Stimulated activated CD8-positive, alpha-beta memory T cell treated with anti-CD3 and anti-CD28 coated beads, Interleukin-7, amount 100 ng/mL, for 4 hours (primary cell): ENCODE measurements at places on chromosomes 3 and 15.

GRCh38 chr3:148229107-148229506 lies 468.6 kb upstream of the AGTR1 start:
- DNase-seq, result no peak

DNA sequence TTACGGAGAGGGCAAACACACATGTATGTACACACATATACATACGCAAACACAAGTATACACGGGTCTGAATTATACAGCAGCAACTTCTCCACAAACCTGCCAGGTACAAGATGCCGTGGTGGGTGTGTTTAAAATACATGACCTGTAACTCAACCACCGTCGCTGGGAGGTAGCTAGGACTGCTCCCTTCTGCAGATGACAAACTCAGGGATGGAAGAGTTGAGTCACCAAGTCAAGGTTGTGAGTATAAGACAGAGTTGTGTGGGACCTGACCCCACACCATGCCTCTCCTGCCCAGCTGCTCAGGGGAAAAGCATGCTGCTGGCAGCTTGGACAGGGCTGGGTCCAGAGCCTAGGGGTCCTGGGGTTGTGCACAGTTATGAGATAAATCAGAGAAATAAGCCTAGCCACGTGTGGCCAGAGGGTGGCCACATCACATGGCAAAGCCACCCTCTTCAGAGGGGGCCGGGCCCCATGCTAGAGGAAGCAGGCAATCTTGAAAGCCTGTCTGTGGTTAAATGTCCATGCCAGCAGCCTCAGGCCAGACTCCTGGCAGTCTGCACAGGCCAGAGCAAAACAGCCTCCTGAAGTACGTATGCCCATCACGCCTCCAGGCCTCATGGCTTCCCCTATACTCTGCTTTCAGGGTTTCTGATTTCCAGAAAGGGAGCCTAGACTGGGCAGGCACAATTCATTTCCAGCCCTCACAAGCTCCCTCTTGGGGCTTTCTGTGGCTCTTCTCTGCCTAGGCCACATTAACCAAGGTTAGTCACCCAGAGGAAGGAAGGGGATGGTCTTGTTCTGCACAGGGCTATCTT lies 107.7 kb upstream of the RPL32 start:
- peak; percentile 18 for DNase-seq

DNA sequence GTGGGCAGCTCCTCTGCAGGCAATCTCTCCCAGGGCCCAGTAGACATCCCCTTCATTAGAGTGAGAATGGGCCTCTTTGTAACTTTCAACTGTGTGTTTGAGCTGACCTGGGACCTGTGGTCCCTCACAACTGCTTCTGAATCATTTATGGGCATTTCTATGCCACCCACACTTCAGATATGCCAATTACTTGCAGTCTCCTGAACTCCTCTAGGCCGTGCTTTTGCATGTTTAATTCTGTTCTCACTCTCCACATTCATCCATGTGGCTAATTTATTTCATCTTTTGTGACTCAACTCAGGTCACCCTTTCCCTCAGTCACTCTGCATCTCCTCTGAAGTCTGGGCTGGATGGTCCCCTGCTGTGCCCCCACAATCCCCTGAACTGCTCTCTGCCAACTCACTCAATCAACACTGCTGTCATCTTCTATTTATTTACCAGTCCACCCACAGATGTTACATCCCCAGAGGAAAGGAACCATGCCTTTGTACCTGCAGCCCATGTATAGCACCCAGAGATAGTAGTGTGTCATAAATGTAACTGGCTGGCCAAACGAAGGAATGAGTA lies 364.7 kb downstream of the EPHB1 start:
- no peak for DNase-seq

GRCh38 chr3:146529021-146529420 lies 15.4 kb downstream of the PLSCR1 start:
- DNase-seq, result no peak

GRCh38 chr15:77015646-77016320 lies 20.9 kb downstream of the PSTPIP1 start:
- DNase-seq, result no peak

- no peak for DNase-seq
Observed at GRCh38 chr15:35546511-35547381, 781 bp upstream of the DPH6 start.

DNA sequence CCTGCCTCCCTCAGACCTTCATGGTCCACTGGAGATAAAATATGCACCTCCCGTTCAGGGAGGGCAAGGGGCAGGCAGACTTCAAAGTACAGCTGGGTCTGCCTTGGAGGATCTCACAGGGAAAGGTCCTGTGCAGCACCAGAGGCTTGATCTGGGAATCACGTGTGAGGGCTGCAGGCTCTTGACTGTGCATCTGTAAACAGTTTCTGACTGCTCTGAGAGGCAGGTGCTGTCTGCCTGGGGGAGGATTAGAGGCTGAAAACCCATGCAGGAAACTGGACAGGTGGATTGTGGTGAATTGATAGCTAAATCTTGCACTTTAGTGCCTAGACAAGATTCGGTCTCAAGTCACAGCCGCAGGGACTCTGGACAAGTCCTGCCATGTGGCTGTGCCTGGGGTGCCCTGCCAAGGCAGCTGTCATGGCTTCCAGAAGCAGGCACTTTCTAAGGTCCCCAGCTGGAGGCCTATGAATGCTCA lies 239.3 kb downstream of the EPHB1 start:
- DNase-seq, result no peak

GRCh38 chr15:94287794-94288246 lies 56.5 kb downstream of the MCTP2 start:
- peak; percentile 41 for DNase-seq

DNA sequence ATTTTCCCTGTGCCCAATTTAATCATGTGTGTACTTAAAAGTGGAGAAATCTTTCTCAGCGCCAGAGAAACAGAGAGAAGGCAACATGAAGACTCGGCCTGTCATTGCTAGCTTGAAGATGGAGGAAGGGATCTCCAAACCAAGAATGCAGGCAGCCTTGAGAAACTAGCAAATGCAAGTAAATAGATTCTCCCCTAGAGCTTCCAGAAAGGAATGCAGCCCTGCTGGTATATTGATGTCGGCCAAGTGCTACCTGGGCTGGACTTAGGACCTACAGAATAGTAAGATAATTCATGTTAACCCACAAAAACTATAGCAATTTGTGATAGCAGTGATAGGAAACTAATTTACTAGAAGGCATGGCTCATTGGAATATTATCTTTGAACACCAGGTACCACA lies 150.9 kb upstream of the ABI3BP start:
- no peak for DNase-seq

- DNase-seq, result no peak
Observed at GRCh38 chr3:11878837-11879236, 32.2 kb upstream of the TAMM41 start.

DNA sequence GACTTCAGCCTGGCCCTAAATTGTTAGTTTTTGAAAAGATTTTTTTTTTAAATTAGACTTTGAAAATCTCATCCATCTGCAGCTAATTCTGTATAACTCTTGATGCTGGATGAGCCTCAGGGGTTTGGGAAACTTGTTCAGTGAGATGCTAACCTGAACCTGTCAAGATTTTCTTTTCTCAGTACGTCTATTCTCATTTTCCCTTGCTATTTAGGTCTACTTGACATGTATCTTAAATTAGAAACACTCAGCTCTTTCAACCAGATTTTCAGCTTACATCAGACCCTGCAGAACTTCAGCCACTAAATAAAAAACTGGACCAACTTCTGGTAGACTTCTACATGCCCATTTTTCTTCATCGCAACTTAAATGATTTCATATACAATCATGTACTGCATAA lies 61.4 kb downstream of the MFSD1 start:
- DNase-seq, result no peak

DNA sequence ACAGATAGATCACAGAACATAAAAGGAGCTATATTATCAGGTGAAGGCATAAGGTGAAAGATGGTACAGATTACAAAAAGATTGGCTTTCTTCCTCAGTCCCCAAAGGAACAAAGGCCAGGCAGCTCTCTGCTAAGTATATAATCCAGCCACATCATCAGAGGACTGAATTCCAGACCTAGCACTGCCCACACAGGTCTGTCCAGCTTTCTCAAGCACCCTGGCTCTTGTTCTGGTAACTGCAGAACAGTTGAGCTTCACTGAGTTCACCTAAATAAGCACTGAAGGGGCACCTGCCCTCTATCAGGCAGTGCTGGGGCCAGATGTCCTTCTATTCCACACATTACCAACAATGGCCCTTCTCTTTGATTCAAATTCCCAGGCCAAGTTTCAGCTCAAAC lies 6.3 kb downstream of the DUOXA1 start:
- no peak for DNase-seq

- no peak for DNase-seq
Observed at GRCh38 chr3:197216169-197216860, 82.1 kb downstream of the DLG1 start.

DNA sequence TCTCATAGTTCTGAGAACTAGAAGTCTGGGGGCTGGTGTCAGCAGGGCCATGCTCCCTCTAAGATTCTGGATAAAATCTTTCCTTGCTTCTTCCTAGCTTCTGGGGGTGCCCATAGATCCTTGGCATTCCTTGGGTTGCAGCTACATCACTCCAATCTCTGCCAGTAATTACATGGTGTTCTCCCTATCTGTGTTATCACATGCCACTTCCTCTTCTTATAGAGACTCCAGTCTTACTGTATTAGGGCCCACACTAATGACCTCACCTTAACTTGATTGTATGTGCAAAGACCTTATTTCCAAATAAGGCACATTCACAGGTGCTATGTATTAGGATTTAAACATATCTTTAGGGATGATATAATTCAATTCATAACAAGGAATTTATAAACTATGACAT lies 618.5 kb downstream of the FGF12 start:
- no peak for DNase-seq

DNA sequence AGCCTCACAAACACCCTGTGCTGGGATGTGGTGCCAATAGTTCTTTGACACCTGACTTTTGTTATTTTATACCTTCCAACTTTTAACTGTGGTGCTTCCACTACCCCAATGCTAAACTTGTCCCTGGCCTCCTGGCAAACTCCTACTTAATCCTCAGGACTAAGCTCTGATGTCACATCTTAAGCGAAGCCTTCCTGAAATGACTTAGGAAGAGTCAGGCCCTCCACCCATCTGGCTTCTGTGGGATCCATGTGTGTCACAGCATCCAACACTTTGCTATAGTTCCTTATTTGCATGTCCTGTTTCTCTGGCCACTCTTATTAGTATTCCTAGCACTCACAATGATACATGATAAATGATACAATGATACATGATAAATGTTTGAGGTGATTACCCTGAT lies 133.2 kb downstream of the FILIP1L start:
- no peak for DNase-seq

GRCh38 chr3:171462224-171462623 lies 2.0 kb upstream of the TNIK start:
- DNase-seq, result no peak

DNA sequence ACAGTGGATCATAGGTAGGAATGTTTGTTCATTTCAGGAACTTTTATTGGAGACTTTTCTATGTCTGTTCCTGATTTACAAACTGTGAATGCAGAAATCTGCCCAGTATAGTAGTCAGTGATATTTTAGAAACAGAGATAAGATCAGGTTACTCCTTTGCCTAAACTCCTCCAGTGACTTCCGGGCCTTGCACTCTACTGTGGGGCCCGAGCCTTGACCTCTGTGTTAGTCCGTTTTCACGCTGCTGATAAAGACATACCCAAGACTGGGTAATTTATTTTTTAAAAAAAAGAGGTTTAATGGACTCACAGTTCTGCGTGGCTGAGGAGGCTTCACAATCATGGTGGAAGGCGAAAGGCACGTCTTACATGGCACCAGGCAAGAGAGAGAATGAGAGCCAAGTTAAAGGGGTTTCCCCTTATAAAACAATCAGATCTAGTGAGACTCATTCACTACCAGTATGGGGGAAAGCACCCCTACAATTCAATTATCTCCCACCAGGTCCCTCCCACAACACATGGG lies 127.1 kb downstream of the DNAJB8 start:
- no peak for DNase-seq

GRCh38 chr3:178206521-178206920 lies 329.7 kb upstream of the KCNMB2 start:
- no peak for DNase-seq

DNA sequence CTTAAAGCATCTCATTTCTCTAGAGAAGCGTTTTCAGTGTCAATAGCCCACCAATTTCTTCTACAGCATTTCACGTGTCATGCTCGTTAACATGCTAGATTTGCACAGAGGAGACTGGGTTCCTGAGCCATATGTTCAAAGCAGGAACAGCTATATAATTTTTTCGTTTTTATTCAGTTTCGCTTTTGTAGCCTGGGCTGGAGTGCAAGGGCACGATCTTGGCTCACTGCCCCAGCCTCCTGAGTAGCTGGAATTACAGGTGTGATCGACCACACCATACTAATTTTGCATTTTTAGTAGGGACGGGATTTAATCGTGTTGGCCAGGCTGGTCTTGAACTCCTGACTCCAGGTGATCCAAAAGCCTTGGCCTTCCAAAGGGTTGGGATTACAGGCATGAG lies 6.6 kb upstream of the SLMAP start:
- DNase-seq, result no peak

GRCh38 chr15:87760547-87761314 lies 495.8 kb downstream of the NTRK3 start:
- DNase-seq, result no peak
